Activated naive CD8-positive, alpha-beta T cell treated with anti-CD3 and anti-CD28 coated beads, Interleukin-2, amount 10 ng/mL, durations not matched to agents 7 days and 5 days (primary cell): ENCODE measurements at places on chromosomes 1 and 21. TPM values are rescaled to one million over a fixed set of nuclear protein-coding genes. Genes with fewer than 3 reads are reported as not detected.

Gene S100A7
- not detected for total RNA-seq

Gene NBPF6
- not detected for total RNA-seq

Gene GBP6
- total RNA-seq: 0.23 TPM

Gene PLOD1
- 21.0 TPM for total RNA-seq

Gene CHD1L
- 58.3 TPM for total RNA-seq

Gene KRTAP19-3
- total RNA-seq: not detected

Gene C1orf94
- total RNA-seq: not detected

Gene CYP4A11
- not detected for total RNA-seq

Gene C1orf21
- 12.9 TPM for total RNA-seq

GRCh38 chr1:3070309-3070643 lies 1.3 kb downstream of the PRDM16 start:
- peaks cover 2% of the 10 kb centered on the region for H3K4me1 ChIP-seq
- peaks cover 43% of the 10 kb centered on the region for H3K27me3 ChIP-seq
- no peaks in the 10 kb centered on the region for H3K36me3 ChIP-seq
- DNase-seq: no peak

- H3K4me3 ChIP-seq: no peak overlapping the region
- H3K27me3 ChIP-seq: peaks cover 5% of the 10 kb centered on the region
- DNase-seq: no peak
- no peak overlapping the region for H3K27ac ChIP-seq
- peaks cover 19% of the 10 kb centered on the region for H3K4me1 ChIP-seq
Measured at GRCh38 chr1:186286615-186287315, 88.3 kb downstream of the TPR start.

DNA sequence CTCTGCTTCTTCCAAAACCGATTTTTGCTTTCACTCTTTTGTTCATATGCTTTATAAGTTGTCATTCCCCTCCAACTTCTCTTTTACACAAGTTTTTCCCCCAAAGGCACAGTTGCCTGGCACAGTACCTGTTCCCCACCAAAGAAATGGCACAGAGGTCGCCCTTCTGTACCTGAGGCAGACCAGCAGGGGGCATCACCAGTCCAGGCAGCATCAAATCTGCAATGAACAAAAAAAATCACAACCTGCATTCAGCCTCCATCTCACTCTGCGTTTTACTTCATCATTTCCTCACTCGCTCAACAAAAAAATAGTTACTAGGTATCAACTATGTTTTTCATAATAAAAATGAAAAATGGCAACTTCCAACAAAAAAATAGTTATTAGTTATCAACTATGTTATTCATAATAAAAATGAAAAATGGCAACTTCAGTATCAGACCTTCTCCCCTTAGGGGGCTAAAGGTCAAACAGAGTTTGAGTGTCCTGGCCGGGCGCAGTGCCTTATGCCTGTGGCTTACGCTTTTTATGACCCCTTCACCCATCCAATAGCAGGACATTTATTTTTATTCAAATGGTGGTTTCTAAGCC lies 4.1 kb downstream of the EIF2D start:
- H3K36me3 ChIP-seq: peaks cover 10% of the 10 kb centered on the region
- peaks cover 29% of the 10 kb centered on the region for H3K4me1 ChIP-seq
- no peak overlapping the region for H3K4me3 ChIP-seq
- DNase-seq: peak; percentile 59
- no peaks in the 10 kb centered on the region for H3K27me3 ChIP-seq

GRCh38 chr1:4447778-4448420 lies 206.5 kb upstream of the AJAP1 start:
- no peak for DNase-seq
- H3K27ac ChIP-seq: no peak overlapping the region
- H3K36me3 ChIP-seq: no peaks in the 10 kb centered on the region
- no peaks in the 10 kb centered on the region for H3K4me1 ChIP-seq
- H3K27me3 ChIP-seq: peaks cover 15% of the 10 kb centered on the region

- no peaks in the 10 kb centered on the region for H3K36me3 ChIP-seq
- DNase-seq: no peak
- no peak overlapping the region for H3K27ac ChIP-seq
- H3K4me3 ChIP-seq: no peak overlapping the region
- no peaks in the 10 kb centered on the region for H3K4me1 ChIP-seq
Measured at GRCh38 chr1:59184365-59184905, 112.5 kb upstream of the FGGY start.

GRCh38 chr1:76657623-76658022 lies 209.7 kb upstream of the ST6GALNAC5 start:
- H3K4me3 ChIP-seq: no peak overlapping the region
- no peak for DNase-seq
- H3K4me1 ChIP-seq: no peaks in the 10 kb centered on the region
- no peak overlapping the region for H3K27ac ChIP-seq
- no peaks in the 10 kb centered on the region for H3K36me3 ChIP-seq

- no peaks in the 10 kb centered on the region for H3K27me3 ChIP-seq
- no peak overlapping the region for H3K4me3 ChIP-seq
- no peak overlapping the region for H3K27ac ChIP-seq
- peaks cover 20% of the 10 kb centered on the region for H3K36me3 ChIP-seq
Measured at GRCh38 chr21:41802684-41803083, 35.8 kb upstream of the RIPK4 start.

DNA sequence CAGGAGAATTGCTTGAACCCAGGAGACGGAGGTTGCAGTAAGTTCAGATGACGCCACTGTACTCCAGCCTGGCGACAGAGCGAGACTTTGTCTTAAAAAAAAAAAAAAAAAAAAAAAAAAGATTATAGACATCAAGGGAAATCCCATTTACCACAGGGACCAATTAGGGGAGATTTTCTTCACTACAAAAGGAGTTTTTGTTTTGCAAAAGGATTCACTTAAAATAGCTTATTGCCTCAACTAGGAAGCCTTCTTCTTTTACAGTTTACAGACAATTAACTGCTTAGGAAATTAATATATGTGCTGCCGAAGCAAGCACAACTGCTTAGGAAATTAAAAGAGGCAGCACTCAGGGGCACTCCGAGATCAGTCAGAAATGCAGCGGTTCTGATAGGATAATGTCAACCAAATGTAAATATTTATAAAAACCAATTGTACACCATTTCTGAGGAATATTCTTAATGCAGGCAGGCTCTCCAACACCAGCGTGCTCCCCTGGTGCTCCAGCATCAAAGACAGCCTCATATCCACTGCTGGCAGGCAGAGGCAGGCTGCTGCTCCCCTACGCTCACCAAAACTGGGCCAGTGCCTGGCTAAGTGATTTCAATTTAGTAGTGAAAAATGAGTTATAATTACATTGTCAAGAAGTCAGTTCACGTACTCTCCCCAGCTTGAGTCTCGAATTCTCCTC lies 107.9 kb upstream of the RAB4A start:
- H3K36me3 ChIP-seq: no peaks in the 10 kb centered on the region
- peaks cover 2% of the 10 kb centered on the region for H3K4me1 ChIP-seq
- DNase-seq: no peak
- no peak overlapping the region for H3K27ac ChIP-seq
- H3K27me3 ChIP-seq: peaks cover 4% of the 10 kb centered on the region
- no peak overlapping the region for H3K4me3 ChIP-seq

GRCh38 chr1:154129391-154129970 lies 25.4 kb downstream of the NUP210L start:
- H3K36me3 ChIP-seq: no peaks in the 10 kb centered on the region
- H3K27me3 ChIP-seq: peaks cover 8% of the 10 kb centered on the region
- DNase-seq: no peak
- H3K4me1 ChIP-seq: peaks cover 3% of the 10 kb centered on the region
- no peak overlapping the region for H3K4me3 ChIP-seq

GRCh38 chr1:114035304-114035700 lies 56.0 kb downstream of the OLFML3 start:
- H3K27ac ChIP-seq: no peak overlapping the region
- H3K36me3 ChIP-seq: no peaks in the 10 kb centered on the region
- H3K4me3 ChIP-seq: no peak overlapping the region
- H3K4me1 ChIP-seq: no peaks in the 10 kb centered on the region

DNA sequence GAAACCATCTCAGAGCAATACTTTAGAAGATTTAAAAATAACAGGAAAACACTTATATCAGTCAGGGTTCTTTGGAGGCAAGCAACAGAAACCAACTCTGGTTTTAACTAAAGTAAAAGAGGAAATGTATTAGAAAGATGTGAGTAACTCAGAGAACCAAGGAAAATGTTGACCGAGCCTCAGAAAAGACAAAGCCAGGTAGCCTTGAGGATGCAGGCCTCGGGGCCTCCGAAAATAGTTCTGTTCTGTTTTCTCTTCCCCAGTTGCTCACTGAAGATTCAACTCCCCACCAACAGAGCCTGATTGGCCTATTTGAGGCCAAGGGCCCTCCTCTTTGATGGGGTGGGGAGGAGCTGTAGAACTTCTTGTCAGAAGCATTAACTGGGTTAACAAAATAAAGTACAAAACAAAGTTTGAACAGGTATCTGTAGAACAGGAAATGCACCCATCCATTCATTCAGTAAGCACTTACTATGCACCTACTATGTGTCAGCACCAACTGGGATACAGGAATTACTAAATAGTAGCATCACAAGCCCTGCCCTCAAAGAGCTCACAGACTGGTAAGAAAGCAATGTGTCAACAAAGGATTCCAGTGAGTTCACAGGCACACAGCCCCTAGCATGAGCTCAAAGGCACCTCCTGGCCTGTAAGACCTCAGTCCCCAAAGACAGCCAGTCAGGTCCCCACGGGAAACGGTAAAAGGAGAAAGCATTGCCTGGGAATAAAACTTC lies 12.6 kb downstream of the SLAMF8 start:
- no peak for DNase-seq
- no peak overlapping the region for H3K4me3 ChIP-seq
- H3K27me3 ChIP-seq: peaks cover 10% of the 10 kb centered on the region
- H3K4me1 ChIP-seq: peaks cover 8% of the 10 kb centered on the region
- H3K36me3 ChIP-seq: no peaks in the 10 kb centered on the region

GRCh38 chr1:18407166-18408045 lies 73.3 kb upstream of the KLHDC7A start:
- H3K27me3 ChIP-seq: no peaks in the 10 kb centered on the region
- H3K4me3 ChIP-seq: no peak overlapping the region
- no peak overlapping the region for H3K27ac ChIP-seq
- no peaks in the 10 kb centered on the region for H3K4me1 ChIP-seq
- no peak for DNase-seq

GRCh38 chr1:7770997-7771822 lies at the start of gene VAMP3:
Gene VAMP3, plus strand, starts transcription at chr1:7771296. Its CDS starts 88 bp downstream, at chr1:7771384.
- peak within 1 kb of the TSS; percentile 92 for H3K4me3 ChIP-seq
- peak within 1 kb of the TSS; percentile 82 for H3K27ac ChIP-seq
- peaks cover 29% of the 10 kb centered on the region for H3K27me3 ChIP-seq
- peak; percentile 91 for DNase-seq
- H3K36me3 ChIP-seq: peaks cover 15% of the 10 kb centered on the region

DNA sequence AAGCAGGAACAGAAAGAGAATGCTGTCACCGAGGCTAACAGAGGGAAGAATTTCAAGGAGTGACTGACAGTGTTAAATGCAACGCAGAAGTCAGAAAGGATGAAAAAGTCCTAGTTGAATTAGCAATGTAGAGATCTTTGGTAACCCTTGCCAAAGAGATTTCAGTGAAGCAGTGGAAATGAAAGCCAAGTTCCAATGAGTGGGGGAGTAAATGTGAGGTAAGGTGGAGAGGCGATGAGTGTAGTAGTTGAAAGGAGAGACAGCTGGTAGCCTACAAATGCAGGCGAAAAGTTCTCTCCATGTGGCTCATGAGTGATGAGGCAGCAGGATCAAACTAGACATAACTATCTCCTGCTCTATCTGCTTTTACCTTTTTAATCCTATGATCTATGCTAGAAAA lies 74.6 kb upstream of the IPO9 start:
- peaks cover 16% of the 10 kb centered on the region for H3K27me3 ChIP-seq
- H3K36me3 ChIP-seq: no peaks in the 10 kb centered on the region
- H3K27ac ChIP-seq: no peak overlapping the region
- H3K4me1 ChIP-seq: peaks cover 13% of the 10 kb centered on the region
- no peak for DNase-seq

GRCh38 chr1:176577646-176578197 lies 114.7 kb downstream of the PAPPA2 start:
- no peaks in the 10 kb centered on the region for H3K36me3 ChIP-seq
- DNase-seq: no peak
- no peaks in the 10 kb centered on the region for H3K4me1 ChIP-seq
- H3K27me3 ChIP-seq: no peaks in the 10 kb centered on the region
- H3K4me3 ChIP-seq: no peak overlapping the region
- H3K27ac ChIP-seq: no peak overlapping the region

DNA sequence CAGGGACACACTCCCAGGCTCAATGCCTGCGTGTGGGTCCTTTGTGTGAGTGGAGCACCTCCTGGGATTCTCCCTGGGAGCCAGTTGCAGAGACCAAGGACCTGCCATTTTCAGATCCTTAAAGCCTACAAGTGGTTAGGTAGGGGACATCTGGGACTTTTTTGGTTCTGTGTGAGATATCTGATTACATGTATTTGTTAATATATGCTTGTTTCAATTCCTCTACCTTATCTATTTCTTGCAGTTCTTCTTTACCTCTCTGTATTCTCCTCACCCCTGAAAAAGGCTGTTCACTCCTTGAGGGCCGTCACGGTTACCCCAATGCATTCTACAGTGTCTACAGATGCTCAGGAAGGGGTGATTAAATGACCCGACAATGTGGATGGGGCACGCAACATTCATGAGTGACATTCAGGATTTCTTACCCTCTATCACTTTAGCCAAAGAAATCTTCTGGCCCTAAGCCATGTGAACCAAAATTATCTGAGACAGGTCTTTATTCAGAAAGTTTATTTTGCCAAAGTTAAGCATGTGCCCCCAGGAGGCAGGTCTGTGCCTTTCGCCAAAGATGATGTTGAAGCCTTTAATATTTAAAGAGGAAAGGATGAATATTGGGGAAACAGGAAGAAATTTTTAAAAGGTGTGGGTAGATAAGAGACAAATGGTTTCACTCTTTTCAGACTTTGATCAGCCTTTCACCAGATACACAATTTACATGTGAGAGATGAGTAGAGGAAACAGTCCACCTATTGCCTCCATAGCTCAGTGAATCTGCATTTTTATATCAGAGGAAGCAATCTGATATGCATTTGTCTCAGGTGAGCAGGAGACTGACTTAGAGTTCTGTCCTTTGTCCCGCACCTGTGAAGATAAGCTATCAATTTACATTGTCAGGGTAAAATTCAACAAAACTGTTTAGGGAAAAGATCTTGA lies 44.6 kb upstream of the MPZL1 start:
- H3K36me3 ChIP-seq: peaks cover 41% of the 10 kb centered on the region
- no peaks in the 10 kb centered on the region for H3K27me3 ChIP-seq
- H3K4me3 ChIP-seq: no peak overlapping the region

- no peaks in the 10 kb centered on the region for H3K36me3 ChIP-seq
- no peaks in the 10 kb centered on the region for H3K4me1 ChIP-seq
- DNase-seq: no peak
- no peak overlapping the region for H3K4me3 ChIP-seq
- no peak overlapping the region for H3K27ac ChIP-seq
Measured at GRCh38 chr1:81547261-81547911, 253.3 kb upstream of the ADGRL2 start.

GRCh38 chr1:178542554-178543289 lies 29.8 kb downstream of the TEX35 start:
- H3K36me3 ChIP-seq: no peaks in the 10 kb centered on the region
- H3K4me3 ChIP-seq: peak overlapping the region; percentile 90
- H3K27me3 ChIP-seq: no peaks in the 10 kb centered on the region
- peaks cover 5% of the 10 kb centered on the region for H3K4me1 ChIP-seq

DNA sequence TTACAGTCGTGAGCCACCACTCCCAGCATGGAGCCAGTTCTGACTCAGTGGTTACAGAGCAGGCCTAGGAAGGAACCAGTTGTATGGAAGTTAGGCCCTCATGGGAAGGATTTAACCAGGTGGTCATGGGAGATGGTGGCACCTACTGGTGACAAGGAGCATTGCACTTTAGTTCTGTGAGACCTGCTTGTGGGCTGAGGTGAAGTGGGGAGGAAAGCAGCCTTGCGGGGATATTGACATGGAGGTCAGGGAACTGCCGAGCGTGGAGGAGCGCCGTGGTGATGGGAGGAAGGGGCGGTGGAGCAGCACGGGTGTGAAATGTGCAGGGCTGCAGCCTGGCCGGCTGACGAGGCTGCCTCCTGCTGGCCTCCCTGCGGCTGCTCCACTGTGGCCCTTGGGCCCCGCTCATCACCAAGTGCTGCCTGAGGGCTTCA lies 100.4 kb downstream of the GALNT2 start:
- peak; percentile 46 for DNase-seq
- H3K27ac ChIP-seq: peak overlapping the region; percentile 9
- H3K36me3 ChIP-seq: no peaks in the 10 kb centered on the region
- no peak overlapping the region for H3K4me3 ChIP-seq
- H3K27me3 ChIP-seq: peaks cover 2% of the 10 kb centered on the region
